ENCODE measurements at places on chromosomes 4 and X.

DNA sequence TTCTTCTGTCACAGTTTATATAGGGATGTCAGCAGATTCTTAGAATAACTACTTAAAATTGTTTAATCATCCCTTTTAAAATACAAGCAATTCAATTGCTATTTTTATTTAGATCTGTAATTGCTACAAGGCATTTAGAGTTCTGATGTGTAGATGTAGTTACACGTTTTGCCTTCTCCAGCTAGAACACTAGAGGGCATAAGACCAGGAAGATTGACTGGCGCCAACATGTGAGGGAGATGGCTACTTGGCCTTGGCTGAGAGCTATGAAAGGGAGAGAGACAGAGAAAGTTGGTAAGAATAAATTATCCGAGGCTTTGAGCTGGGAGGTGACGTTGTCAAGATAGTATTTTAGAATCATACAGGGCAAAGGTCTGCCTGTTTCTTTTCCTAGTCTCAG is 563.7 kb upstream of the PRKX start:
- DNase-seq: no peak

DNA sequence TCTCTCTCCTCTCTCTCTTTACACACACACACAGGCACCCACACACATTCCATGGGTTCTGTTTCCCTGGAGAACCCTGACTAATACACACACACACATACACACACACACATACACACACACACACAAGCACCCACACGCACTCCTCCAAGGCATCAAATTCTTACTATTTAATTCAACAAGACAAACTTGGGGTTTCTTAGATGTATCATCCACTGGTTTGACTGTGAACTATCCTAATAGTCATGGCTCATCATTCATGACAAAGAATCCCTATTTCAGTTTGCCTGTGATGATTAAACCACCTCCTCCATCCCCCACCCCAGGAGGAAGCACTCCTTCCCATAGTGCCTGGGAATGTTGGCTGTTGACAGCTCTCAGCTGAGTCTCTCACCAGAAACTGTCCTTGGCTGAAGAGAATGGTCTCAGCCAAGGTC is 98.2 kb downstream of the USP46 start:
- DNase-seq: no peak

DNA sequence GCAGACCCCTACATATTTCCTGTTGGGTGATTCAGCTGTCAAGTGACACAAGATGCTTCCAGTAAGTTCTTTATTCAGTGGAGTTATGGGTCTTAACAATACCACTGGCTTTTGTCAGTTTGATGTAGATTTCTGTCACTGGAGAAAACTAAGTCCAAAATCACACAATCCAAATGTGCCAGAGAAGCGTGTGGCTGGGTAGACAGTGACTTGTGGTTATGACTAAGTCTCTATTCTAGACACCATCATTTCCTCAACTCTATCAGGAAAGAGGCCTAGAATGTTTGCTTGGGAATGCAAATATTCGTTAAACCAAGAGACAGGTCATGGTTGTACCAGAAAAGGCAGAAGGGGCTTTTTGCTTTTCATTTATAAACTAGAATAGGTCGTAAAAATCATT is 54.4 kb upstream of the HS3ST1 start:
- DNase-seq: no peak

GRCh38 chr4:8173492-8174242 is 15.1 kb upstream of the ABLIM2 start:
- DNase-seq: no peak

GRCh38 chr4:173801361-173801760 is 271.3 kb upstream of the HAND2 start:
- DNase-seq: no peak

Data from activated T-cell treated with anti-CD3 and anti-CD28 coated beads for 24 hours (primary cell).